Hematopoietic multipotent progenitor cell treated with erythropoietin and hydrocortisone succinate and interleukin-3 and kit ligand, for 4 days (in vitro differentiated cells): ENCODE measurements at places on chromosomes 4 and X.

DNA sequence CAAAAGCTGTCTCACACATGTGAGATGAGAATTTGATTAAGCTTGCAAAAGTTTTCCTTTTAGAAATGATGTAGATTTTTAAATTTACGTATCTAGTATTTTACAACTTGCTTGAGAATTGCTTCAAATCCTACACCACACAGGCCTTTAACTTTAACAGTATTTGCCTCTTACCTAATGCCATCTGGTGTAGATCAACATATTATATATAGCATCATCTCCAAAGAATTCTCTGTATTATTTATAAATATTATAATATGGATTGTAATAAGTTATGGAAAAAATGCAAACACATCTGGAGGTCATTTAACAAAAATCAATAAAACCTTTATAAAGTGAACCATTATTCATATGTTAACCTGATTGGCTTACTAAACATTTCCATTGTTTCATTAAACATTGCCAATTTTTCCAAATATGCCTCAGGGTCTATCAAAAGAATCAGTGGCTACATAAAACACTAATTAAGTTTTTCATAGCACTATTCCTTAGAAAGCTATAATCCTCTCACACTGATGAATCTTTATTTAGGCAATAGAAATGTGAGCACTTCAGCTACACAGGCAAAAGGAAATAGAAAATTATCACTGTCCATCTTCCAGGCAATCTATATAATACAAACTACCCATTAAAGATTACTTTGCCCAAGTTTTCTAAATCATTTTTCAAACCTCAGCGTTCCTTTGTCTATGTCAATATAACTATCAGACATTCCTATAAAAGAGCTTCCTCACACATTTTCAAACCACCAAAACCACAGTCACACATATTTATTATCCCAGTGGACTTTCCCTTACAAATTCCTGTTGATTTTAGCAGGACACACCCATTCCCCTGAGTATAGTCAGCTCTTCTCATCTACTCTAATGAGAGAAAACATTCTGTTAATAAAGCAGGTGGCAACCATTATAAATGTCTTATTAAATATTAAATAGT lies 83.5 kb upstream of the INTU start:
- DNase-seq = no peak

DNA sequence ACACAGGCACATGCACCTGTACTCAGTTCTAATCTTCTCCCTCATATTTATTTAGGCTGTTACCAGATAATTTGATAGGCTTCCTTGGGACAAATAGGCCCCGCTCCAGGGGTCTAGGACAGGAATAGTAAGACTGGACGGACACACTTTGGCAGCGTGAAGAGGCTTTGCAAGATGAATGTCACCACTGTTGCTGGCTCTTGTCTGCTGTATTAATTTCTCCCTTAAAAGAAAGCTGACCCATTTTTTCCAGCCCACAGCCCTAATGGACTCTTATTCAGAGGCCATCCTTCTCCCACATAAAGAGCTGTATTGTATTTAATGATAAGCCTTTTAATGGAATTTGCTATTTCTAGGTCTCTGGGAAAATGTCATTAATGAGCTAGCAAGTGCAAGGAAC lies 18.0 kb downstream of the FAM184B start:
- no peak for DNase-seq

DNA sequence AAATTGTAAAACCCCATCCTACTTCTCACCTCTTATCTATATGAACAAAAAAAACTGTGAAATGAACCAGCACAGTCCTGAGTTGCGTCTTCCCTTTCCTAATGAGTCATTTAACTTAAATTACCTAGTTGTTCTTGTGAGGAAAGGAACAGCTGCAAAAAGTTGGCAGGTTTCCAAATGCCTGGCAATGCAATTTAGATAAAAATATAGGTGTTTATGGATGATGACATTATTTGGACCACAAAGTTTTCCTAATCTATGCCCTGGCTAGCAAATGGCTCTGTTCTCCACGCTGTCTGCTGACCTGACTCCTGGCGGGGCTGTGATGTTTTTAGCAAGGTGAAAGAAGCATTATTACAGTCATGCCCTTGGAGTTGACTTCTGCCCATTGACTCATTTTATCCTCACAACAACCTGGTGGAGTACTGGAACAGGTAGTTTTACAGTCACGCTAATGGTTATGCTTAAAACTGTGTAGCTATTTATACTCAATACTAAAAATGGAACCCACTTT lies 29.8 kb upstream of the RELL1 start:
- peak; percentile 65 for DNase-seq

- no peak for DNase-seq
These were observed 62.2 kb downstream of the PPP1R2C start for GRCh38 chrX:42715701-42716262.

- DNase-seq = no peak
These were observed 57.1 kb upstream of the LIMCH1 start for GRCh38 chr4:41480896-41481311.

GRCh38 chr4:107006218-107006617 lies 29.9 kb downstream of the DKK2 start:
- DNase-seq = no peak

DNA sequence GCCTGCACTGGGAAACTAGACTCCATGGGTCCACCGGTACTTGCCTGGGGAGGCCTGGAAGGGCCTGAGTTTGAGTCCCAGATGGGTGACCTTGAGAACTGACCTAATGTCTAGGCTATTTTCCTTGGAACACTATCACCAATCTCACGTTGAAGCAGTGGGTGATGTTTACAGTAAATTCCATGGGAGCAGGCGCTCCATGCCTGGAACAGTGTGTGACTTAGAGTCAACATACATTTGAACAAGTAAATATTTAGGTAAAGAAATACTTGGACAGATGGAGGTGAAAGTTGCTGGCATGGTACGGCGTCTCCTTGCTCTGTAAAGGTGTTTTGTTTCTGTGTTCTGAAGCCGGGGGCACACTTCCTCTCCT lies 47.5 kb downstream of the TBC1D14 start:
- no peak for DNase-seq

DNA sequence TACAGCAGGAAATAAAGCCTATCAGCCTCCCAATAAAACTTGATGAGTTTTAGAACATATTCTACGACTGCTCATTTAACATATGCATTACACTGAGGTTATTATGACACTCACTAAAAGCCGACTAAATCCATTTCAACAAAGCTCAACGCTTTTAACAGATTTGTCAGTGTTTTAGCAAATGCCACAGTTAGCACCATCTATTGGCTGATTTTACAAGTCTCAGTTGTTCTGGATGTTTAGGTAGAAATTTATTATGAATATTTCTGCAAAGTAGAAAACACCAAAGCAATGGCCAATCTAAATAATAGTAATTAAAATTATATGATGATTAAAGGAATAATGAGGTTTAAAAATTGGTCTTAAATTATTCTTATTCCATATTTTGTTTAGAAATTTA lies 993.2 kb upstream of the PCDH7 start:
- DNase-seq = no peak

- no peak for DNase-seq
These were observed 126.8 kb upstream of the APOOL start for GRCh38 chrX:84876876-84877275.

DNA sequence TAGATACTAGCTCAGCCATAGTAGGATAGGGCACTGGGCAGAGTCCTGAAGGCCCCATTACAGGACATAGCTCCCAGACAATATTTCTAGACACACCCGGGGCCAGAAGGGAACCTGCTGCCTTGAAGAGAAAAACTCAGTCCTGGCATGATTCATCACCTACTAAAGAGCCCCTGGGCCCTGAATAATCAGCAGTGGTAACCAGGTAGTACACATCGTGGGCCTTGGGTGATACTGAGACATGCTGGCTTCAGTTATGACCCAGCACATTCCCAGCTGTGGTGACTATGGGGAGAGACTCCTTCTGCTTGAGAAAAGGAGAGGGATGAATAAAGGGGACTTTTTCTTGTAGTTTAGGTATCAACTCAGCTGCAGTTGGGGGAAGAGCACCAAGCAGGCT lies 104.3 kb upstream of the STK26 start:
- no peak for DNase-seq

DNA sequence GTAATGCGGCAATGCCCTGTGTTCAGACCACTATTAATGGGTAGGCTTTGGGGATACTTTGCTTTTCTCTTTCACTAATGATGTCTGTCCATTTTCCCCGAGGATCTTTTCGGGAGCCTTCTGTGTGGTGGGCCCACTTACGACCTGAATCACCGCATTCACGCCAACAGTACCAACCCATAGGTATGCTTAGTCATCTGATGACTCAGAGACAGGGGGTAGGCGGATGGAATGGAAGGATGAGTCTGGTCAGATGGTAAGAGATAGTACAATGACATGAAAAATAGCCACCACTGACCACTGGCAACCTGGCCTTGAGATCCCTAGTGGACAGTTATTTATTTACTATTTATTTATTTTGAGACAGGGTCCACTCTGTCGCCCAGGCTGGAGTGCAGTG lies 76.0 kb upstream of the DHRSX start:
- DNase-seq = no peak

GRCh38 chr4:120916937-120917336 lies 5.6 kb downstream of the PRDM5 start:
- DNase-seq = no peak

- DNase-seq = no peak
These were observed 72.0 kb downstream of the LDB2 start for GRCh38 chr4:16826406-16826910.

DNA sequence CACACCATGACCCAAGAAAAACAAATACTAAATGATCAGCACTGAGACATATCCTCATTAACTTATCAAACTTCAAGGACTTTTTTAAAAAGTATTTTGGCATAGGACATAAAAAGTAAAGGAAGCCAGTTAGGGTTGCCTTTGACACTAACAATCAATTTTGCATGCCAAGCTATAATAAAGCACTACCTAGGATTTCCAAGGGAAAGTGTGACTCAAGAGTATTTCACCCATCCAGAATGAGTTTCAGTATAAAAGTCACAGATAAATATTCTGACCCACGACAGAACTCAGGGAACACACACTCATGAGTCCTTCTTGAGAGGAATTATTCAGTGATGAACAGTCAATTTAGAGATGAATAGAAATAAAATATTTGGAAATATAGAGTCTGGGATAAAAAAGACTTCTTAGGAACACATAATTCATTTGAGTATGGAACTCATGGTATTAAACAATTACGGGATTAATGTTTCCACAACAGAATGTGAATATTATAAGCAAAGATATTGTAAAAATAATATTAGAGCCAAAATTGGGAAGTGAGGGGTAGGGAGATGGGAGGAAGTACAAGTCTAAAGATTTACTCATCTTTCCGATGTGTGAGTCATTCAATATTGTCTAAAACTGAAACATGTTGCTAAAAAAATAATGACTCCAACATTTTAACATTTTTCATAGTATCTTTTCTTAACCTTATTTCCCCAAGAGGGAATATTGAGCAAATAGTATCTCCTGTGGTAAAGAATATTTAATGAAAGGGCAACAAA lies 143.5 kb upstream of the LNX1 start:
- no peak for DNase-seq

- DNase-seq = peak; percentile 12
These were observed 127.5 kb upstream of the AFF2 start for GRCh38 chrX:148372925-148373324.

- DNase-seq = no peak
These were observed 89.3 kb upstream of the NEIL3 start for GRCh38 chr4:177220376-177220775.

GRCh38 chr4:40940317-40940741 lies 190.6 kb downstream of the NSUN7 start:
- DNase-seq = no peak

DNA sequence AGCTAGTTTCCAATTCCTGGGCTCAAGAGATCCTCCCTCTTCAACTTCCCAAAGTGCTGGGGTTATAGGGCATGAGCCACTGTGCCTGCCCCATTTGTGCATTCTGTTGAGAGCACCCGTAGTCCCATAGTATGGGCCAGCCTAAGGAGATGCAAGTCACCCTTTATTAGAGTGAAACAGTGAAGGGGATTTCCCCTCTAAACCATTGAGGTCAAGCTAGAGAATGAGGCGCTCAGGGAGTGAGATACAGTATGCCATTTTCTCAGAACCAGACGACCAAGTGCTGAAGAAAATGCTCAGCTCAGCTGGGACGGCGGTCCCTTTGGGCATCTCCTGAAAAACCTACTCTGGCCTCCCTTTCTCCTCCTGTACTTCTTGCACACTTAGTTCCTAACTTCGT lies 18.7 kb downstream of the RNF4 start:
- DNase-seq = no peak

- no peak for DNase-seq
These were observed 451.5 kb downstream of the UBE2NL start for GRCh38 chrX:144335402-144335801.

DNA sequence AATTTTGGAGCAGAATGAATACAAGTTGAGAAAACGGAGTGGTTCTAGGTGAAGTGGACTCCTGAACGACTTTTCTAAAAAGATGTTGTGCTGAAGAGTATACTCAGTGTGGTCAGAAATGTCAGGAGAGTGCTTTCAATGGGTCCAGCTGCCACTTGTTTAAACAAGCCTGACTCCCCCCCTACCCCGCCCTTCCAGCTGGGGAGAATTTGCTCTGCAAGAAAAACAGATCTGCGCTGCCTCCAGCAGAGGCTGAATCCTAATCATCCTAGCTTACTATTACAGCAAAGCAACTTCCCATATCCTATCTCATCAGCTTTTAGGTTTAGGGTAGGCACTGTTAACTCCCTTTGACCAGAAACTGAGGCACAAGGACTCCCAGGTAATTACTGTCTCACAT lies 1.9 kb downstream of the MAP3K15 start:
- no peak for DNase-seq

GRCh38 chr4:47882228-47882627 lies 32.2 kb downstream of the NFXL1 start:
- DNase-seq = no peak

DNA sequence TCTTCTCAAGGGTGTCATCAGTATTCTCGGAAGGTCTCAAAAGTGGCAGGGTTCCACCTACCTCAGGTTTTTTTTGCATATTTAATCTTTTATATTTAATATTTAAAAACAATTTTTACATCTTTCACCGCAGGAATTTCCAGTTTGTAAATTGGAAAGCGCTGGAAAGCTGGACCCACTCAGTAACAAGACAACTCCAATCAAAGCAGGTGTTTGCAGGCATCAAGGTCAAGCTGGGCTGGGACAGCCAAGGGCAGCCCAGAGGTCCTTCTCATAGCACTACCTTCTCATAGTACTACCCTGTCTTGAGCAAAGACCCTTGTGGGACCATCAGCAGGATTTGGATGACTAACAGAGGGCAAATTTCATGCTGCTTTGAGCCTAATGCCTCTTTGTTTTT lies 160.1 kb downstream of the TET2 start:
- no peak for DNase-seq

- DNase-seq = no peak
These were observed 6.9 kb upstream of the AFF1 start for GRCh38 chr4:86927843-86928395.
